ENCODE measurements at places on chromosomes 11 and 22.

- DNase-seq, result no peak
These were observed 6.8 kb downstream of the ARHGAP1 start for GRCh38 chr11:46693597-46694012.

- no peak for DNase-seq
These were observed 76.4 kb downstream of the COMMD9 start for GRCh38 chr11:36212564-36213392.

DNA sequence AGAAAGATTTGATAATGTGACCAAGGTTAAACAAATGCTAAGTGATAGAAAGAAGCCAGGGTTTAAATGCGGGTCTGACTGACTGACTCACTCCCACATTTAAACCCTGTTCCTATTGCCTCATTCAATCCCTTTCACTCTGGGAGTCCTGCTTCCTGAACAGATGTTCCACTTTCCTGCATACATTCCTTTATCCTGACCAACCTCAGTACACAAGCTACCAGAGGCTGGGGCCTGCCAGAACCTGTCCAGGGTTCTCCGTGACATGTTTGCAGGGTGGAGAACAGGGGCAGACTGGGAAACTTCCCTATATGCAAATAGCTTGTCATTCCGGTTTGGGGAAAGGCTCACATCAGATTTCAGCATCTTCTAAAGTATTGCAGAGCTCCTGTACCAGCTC, 3.0 kb upstream of the ANKK1 start:
- no peak for DNase-seq

- DNase-seq, result no peak
These were observed 22.1 kb downstream of the IGLL5 start for GRCh38 chr22:22909605-22910271.

DNA sequence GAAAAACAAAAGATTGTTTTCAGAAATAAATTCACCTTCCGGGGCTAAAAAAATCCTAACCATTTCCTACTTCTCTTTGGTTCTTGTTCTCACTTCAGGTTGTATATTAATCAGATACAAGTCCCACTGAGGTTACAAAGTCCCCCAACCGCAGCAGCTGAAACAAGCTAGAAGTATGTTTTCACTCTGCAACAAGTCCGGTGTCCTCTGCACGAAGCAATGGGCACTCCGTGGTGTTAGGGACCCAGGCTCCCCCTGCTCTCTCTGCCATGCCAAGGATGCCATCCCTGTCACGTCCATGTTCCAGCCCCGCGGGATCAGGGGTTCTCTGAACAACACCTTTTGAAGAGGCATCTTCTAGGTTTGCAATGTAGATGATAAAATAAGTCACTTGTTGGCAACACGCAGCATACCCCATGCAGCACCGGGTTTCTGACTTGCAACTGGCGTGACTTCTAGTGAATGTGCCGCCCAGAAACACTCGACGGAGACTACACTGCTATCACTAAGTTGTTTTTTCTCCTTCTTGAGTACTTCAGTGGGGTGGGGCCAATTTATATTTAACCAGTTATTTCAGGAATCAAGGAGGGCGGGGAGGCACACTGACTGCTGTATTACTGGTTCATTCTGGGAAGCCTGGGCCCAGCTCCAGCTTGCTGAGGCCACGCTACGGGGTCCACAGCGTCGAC, 25.4 kb upstream of the GSTP1 start:
- peak; percentile 69 for DNase-seq

GRCh38 chr11:132119573-132119972, 749.2 kb downstream of the NTM start:
- no peak for DNase-seq

DNA sequence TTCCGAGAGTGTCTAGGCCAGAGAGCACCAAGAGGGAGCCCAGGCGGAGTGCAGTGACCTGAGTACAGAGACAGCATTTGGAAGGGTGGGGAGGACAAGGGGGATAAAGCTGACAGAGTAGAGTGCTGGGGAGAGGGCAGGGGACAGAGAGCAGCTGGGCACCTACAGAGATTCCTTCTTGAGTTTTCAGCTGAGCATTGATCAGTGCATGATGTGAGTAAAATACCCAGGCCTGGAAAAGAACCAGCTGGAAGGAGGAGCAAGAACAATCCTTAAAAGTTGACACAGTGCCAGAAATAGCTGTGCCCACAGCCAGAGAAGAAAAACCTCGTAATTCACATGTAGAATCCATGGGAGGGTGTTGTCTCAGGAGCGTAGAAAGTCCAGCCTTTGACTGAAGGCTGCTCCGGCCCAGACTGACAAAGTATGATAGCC, 33.9 kb upstream of the PANX2 start:
- DNase-seq, result no peak

DNA sequence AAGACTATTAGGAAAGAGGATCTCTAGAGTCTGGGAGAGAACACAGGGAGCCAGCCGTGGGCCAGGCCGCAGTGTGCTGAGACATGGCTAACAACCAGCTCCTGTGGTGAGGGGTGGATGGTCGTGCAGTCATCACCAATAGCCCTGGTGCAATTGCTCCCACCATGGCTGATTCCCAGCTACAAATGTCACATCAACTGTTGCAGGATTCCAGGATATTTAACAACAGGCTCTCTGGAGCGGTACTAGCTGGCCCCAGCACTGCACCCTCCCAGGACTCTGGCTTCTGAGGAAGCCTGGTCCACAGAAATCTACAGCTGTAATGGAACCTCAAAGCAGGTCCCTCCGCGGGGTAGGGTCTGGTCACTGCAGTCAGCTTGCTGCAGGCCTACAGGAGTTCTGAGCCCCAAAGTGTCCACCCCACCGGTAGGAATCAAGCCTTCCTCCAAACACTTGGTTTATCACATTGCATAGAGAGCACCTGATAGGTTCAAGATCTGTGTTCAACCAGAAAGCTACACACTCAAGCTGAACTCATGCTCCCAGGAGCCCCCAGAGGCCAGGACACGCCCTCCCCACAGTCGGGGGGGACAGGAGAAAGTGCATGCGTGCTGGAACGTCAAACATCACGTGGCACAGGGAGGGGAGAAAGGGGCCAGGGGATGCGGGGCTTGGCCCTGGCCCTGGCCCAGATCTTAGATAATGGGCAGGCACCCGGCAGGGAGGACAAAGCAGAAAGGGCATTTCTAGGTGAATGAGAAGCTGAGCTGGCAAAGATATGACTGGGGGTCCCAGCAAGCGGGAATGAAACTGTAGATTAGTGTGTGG, 609.0 kb downstream of the TBC1D22A start:
- DNase-seq, result no peak

DNA sequence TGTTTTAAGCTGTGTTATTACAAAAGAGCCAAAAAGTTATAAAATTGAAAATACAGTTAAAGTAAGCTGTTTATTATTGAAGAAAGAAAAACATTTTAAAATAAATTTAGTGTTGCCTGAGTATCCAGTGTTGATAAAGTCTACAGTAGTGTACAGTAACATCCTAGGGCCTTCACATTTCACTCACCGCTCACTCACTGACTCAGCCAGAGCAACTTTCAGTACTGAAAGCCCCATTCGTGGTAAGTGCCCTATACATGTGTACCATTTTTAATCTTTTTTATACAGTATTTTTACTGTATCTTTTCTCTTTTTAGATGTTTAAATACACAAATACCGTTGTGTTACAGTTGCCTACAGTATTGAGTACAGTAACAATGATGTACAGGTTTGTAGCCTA, 35.0 kb downstream of the POLD3 start:
- no peak for DNase-seq

GRCh38 chr22:32578752-32579151, 104.1 kb downstream of the FBXO7 start:
- DNase-seq, result no peak

DNA sequence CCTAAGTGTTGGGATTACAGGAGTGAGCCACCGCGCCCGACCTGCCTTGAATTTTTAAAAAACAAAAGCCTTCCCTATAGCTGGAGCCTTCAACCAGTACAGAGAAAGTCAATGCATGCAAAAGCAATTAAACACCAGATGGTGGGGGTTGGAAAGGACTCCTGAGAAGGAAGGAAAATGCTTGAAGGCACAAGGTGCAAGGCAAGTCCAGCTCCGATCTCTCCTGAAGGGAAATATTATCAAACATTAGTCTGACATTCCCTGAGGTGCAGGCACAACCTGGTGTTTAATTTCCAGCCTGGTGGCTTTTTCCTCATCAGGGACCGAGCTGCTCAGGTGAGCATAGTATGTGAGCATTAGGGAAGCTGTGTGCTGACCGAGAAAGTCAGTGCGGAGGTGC, 12.9 kb upstream of the RAPSN start:
- DNase-seq, result no peak

DNA sequence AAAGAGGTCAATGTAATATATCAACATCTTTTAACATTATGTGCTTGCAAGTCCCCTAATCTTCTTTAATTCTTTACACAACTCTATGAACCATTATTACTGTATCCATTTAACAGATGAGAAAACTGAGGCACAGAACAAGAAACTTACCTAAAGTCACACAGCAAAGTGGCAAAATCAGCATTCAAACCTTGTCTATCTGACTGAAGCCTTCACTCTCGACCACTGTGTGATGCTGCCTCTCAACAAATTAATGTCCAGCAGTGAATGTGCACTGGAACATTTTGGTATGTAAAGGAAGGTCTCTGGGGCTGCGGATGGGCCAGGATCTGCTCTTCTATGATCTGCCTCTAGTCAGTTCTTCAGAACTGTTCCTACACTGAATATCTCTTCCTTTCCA, 42.1 kb downstream of the PRCP start:
- DNase-seq, result no peak

GRCh38 chr11:67581469-67581868, 2.1 kb upstream of the GSTP1 start:
- no peak for DNase-seq

DNA sequence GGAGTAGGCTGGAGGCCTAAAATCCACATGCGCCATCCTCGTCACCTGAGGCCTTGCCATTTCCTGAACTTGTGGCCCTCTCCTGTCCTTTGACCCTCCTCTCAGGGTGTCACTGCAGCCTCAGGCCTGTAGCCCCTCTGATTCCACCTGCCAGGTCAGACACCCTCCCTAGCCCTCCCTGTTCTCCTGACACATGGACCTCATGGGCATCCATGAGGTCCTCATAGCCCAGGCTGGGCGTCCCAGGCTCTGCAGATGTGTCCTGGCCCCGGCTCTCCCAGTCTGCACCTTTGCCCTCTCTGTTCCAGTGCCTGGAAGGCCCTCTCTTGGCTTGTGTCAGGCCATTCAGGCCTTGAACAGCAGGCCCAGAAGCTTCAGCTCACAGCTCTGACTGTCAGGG, 15.8 kb downstream of the RAB36 start:
- no peak for DNase-seq

DNA sequence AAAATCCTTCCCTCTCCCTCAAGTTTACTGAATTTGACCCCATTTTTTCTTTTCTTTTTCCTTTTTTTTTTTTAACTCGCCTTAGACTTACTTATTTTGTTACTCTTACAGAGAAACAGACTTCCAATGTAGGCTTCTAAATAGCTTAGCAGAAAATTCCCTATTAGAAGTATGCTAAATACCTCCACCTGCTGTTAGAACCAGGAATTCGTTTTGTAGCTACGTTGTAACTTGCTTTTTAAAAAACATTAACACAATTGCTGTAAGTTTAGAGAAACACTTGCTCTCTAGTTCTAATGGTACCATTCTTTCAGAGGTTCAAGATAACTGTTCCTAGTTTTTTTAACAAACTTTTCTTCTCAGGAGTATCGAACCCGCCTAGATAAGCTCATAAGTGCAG, 324.2 kb downstream of the DCDC1 start:
- DNase-seq, result no peak

- peak; percentile 64 for DNase-seq
These were observed at the start of gene TUBA8 for GRCh38 chr22:18110194-18110953. TUBA8 (plus strand) TSS chr22:18110809; CDS start chr22:18110866, 57 bp downstream.

- DNase-seq, result no peak
These were observed 11.4 kb downstream of the SCARF2 start for GRCh38 chr22:20426259-20426615.

DNA sequence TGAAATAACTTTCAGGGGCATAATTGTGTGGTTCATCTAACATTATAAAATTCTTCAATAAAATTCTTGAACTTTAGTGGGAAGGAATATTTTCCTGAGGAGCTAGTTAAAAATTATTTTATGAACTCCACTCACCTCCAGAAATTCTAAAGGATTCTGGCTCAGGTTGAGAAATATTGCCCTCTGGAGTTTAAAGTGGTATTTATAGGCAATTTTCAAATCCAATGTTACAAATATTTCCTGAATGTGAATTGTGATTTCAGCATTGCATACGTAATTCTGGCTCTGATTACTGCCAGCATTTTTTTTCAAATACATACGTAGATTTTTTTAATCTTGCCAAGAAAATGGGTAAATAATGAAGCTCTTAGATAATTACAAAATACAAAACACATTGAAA, 598.2 kb upstream of the ANO3 start:
- DNase-seq, result no peak

GRCh38 chr11:93842461-93842860, 8.0 kb downstream of the VSTM5 start:
- no peak for DNase-seq

- no peak for DNase-seq
These were observed 29.5 kb upstream of the CCDC34 start for GRCh38 chr11:27392278-27393114.

DNA sequence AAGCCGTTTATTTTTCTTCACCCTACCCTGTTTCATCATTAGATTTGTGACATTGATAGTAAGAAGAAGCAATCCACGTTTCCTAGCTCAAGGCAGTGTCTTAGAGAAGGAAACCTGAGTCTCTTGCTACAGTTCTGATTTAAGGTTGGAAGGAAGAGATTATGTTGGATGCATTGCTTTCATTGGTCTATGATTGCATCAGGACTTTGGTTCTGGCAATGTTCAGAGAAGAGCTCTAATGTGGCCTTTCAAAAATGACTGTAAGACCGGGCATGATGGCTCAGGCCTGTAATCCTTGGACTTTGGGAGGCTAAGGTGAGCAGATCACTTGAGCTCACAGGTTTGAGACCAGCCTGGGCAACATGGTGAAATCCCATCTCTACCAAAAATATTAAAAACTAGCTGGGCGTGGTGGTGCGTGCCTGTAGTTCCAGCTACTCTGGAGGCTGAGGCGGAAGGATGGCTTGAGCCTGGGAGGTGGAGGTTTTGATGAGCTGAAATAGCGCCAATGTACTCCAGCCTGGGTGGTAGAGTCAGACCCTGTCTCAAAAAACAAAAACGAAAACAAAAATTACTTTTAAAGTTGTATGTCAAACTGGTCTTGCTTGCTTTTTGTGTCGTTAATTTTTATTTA, 4.1 kb downstream of the NUCB2 start:
- DNase-seq, result no peak

- DNase-seq, result no peak
These were observed 39.3 kb downstream of the RIBC2 start for GRCh38 chr22:45452565-45453379.

GRCh38 chr11:36240801-36241200, 48.4 kb downstream of the COMMD9 start:
- no peak for DNase-seq

Measured in GM10248 (cell line).